ENCODE measurements at places on chromosomes 3 and 15.

GRCh38 chr3:181210275-181210674 lies 220.7 kb upstream of the DNAJC19 start:
- no peak for DNase-seq

DNA sequence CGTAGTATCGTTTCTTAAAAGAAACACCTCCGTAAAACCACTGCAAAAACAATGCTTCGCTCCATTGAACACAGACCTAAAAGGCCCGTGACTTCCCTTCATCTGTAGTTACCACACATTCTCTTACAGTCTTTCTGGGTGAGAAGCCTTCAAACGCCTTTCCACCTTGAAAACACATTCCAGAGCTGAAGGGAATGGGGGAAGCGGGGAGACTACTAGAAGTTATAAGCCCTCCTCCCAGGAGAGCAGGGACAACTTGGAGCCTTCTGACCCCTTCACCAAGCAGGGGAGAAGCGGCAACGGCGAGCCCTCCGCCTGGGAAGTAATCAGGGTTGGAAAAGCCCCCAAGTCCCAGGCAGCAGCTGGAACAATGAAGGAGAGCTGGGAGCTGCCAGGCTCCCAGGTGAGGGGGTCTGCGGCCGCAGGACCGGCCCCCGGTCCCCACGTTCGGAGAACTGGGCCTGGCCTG lies 461 bp downstream of the SECISBP2L start:
- no peak for DNase-seq

DNA sequence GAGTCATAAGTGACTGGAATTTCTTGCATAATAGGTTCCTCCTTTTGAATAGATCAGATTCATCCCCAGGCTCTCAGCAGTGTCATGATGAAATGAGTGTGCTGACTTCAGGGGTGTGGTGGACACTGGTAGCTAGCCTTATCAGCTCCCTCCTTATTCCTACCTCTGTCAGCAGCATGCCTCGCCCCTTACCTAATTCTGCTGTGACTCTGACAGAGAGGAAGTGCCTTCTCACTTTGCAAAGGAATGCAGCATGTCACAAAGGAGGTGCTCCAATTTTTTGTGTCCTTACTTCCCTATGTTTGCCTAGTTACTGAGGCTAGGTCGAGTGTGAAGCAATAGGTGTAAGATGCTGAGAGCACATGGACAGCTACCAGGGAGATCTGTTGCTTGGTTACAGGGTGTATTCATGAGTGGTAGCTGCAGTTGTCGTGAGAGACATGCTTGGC lies 90.6 kb downstream of the TNFAIP8L3 start:
- DNase-seq, result peak; percentile 9

DNA sequence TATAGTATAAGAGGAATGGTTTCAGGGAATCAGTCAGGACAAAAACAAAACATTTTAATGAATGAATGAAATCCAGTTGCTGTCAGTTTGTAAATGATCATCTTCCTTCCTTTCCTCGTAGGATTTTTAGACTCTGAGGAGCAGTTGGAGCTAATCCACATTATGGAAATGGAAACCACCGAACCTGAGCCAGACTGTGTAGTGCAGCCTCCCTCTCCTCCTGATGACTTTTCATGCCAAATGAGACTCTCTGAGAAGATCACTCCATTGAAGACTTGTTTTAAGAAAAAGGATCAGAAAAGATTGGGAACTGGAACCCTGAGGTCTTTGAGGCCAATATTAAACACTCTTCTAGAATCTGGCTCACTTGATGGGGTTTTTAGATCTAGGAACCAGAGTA lies 3.1 kb downstream of the TIPARP start:
- DNase-seq, result no peak

GRCh38 chr3:101722394-101723173 lies 1.8 kb upstream of the CEP97 start:
- no peak for DNase-seq

- no peak for DNase-seq
These were observed 8.0 kb upstream of the COL6A6 start for GRCh38 chr3:130509008-130509407.

GRCh38 chr3:55664387-55664786 lies 177.3 kb upstream of the WNT5A start:
- no peak for DNase-seq

- no peak for DNase-seq
These were observed 284.0 kb downstream of the LPP start for GRCh38 chr3:188437926-188438325.

DNA sequence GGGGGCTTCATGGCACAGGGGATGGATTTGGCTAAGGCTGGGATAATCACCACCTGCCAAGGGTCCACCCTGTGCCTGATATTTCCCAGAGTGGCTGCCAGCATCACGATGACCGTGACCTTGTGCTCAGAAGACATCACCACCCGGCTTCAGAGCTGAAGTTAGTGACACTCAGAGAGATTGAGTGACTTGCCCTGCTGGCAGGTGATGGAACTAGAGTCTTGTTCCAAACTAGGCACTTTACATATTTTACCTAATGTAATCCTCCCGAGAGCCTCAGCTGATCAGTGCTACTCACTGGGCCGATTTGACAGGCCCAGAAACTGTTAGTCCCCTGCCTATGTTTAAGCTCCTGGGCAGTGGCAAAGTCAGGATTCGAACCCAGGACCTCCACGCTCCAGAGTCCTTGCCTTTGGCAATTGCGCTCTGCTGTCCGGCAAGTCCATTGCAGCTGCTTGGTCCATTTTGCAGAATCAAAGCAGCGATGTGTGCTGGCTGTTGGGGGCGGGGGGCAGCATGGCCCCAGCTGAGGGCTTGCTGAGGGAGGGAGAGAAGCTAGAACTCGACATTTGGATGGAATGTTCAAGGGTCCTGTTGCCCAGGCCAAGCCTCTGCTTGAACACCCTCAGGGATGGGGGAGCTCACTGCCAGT lies 74.8 kb upstream of the GATA2 start:
- no peak for DNase-seq

DNA sequence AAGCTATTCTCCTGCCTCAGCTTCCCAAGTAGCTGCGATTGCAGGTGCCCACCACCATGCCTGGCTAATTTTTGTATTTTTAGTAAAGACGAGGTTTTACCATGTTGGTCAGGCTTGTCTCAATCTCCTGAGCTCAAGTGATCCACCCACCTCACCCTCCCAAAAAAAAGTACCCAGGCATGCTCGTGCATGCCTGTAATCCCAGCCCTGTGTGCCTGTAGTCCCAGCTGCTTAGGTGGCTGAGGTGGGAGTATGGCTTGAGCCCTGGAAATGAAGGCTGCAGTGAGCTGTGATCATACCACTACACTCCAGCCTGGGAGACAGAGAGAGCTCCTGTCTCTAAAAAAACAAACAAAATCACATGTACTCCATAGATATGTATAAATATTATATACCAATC lies 176.5 kb downstream of the SOX2 start:
- DNase-seq, result no peak

GRCh38 chr3:12327021-12327420 lies 38.2 kb downstream of the PPARG start:
- no peak for DNase-seq

DNA sequence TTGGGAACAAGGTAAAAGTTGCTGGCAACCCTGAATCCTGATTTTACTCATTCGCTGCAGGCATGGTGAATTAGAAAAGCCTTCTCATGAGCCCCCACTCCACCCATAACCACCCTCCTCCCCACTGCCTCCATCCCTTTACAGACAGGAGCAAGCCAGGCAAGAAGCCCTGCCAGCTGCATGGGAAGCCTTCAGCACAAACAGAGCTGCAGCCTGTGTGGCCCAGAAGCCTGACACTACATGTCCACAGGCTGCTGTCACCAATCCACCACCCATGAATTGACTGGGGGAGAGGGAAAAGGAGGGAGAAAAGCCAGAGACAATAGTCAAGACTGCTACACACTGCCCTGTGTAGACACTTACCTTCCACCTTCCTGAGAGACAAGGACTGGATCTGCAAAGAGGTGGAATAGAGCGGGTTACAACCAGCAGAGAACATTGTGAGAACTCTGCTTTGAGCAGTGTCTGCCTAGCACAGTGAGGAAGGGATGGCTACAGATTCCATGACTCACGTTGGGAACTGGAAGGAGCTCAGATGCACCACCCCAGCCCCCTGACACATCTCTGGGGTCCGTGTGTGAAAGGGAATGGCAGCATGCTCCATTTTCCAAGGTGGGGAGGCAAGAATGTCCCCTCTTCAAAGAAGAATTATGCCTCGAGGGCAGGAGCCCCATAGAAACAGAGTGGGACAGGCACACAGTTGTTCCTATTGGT lies 33.9 kb downstream of the DZIP1L start:
- DNase-seq, result peak; percentile 44
